Pulmonary artery endothelial cell (primary cell): ENCODE measurements at places on chromosomes 11 and 22. TPM values are rescaled to one million over a fixed set of nuclear protein-coding genes. Genes with fewer than 3 reads are reported as not detected.

The BTG4 gene
- total RNA-seq, result not detected in 2 replicates

The TRIM44 gene
- 21.5 and 30.2 TPM in 2 replicates for total RNA-seq

The SCGB2A2 gene
- not detected in 2 replicates for total RNA-seq

The BIK gene
- 0.46 and 0.74 TPM in 2 replicates for total RNA-seq

The SERHL2 gene
- total RNA-seq, result 1.7 and 3.4 TPM in 2 replicates

The TCN2 gene
- 61.3 and 68.3 TPM in 2 replicates for total RNA-seq

The ASRGL1 gene
- 62.6 and 134 TPM in 2 replicates for total RNA-seq

The ART5 gene
- not detected in 2 replicates for total RNA-seq

The MAPK8IP1 gene
- 5.1 and 5.5 TPM in 2 replicates for total RNA-seq

The NNMT gene
- 346 and 362 TPM in 2 replicates for total RNA-seq

The AASDHPPT gene
- 50.2 and 52.6 TPM in 2 replicates for total RNA-seq

The CREB3L1 gene
- 0.42 and 1.9 TPM in 2 replicates for total RNA-seq

The MN1 gene
- total RNA-seq, result 0.42 and 0.53 TPM in 2 replicates

The FAM83F gene
- 0.04 TPM in 1 of 2 replicates, not detected in the other for total RNA-seq

The XNDC1N gene
- 8.3 and 9.2 TPM in 2 replicates for total RNA-seq

The PAK1 gene
- total RNA-seq, result 1.3 and 5.0 TPM in 2 replicates

The C11orf42 gene
- not detected in 2 replicates for total RNA-seq

The CCS gene
- 34.6 and 41.1 TPM in 2 replicates for total RNA-seq

The CRYBB3 gene
- total RNA-seq, result not detected in 2 replicates

The UBE4A gene
- 29.9 and 38.4 TPM in 2 replicates for total RNA-seq

The OR5D16 gene
- total RNA-seq, result not detected in 2 replicates

The KIF18A gene
- total RNA-seq, result 8.3 and 16.3 TPM in 2 replicates

The MUC5AC gene
- total RNA-seq, result not detected in 2 replicates

The NEU3 gene
- 5.2 and 6.9 TPM in 2 replicates for total RNA-seq

The MMP7 gene
- 0.11 TPM in 1 of 2 replicates, not detected in the other for total RNA-seq

The PRRG4 gene
- total RNA-seq, result 0.07 and 0.49 TPM in 2 replicates

The MS4A15 gene
- total RNA-seq, result not detected in 2 replicates

The PTPRJ gene
- 7.3 and 7.9 TPM in 2 replicates for total RNA-seq

The SLC22A8 gene
- total RNA-seq, result not detected in 2 replicates
